ENCODE measurements at places on chromosomes 16 and 17.

DNA sequence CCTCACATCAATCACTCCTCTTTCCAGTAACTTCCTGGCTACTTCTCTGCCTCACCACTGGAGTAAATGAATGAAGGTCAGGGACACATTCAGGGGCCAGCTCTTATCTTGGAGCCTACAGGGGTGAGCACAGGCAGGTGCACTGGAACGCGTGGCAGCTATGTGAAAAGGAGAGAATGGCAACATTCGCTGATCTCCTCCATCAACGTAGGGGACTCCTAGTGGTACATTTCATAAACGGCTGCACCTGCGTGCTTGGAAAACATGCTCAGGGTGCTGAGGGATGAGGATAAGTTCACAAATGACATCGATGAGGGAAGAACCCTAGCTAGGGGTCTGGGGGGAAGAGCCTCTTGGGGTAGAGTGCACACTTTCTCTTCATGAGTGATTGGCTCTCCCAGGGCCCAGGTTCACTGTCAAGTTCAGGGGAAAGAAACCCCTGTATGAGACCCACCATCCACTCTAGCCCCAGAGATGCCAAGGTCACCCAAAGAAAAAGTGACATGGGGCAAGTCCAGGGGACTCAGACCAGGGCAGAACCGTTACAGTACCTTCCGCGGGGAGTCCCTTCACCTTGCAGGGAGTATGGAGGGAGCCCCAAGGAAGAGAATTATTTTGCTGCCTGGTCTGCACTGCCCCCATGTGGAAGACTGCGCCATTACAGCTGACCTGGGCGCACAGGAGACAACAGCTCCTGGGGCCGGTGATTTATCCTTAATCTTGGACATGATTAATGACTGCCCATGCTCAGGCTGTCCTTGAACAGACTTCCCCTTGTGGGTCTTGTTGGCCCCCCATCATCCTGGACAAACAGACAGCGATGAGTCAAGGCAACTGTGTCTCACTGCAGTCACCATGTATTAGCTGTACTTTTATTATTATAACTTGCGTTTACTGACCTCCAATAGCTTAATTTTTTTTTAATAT is 30.1 kb downstream of the VAC14 start:
- DNase-seq = peak; percentile 63

GRCh38 chr17:77881545-77881944 is 77.0 kb upstream of the TNRC6C start:
- peak; percentile 78 for DNase-seq

DNA sequence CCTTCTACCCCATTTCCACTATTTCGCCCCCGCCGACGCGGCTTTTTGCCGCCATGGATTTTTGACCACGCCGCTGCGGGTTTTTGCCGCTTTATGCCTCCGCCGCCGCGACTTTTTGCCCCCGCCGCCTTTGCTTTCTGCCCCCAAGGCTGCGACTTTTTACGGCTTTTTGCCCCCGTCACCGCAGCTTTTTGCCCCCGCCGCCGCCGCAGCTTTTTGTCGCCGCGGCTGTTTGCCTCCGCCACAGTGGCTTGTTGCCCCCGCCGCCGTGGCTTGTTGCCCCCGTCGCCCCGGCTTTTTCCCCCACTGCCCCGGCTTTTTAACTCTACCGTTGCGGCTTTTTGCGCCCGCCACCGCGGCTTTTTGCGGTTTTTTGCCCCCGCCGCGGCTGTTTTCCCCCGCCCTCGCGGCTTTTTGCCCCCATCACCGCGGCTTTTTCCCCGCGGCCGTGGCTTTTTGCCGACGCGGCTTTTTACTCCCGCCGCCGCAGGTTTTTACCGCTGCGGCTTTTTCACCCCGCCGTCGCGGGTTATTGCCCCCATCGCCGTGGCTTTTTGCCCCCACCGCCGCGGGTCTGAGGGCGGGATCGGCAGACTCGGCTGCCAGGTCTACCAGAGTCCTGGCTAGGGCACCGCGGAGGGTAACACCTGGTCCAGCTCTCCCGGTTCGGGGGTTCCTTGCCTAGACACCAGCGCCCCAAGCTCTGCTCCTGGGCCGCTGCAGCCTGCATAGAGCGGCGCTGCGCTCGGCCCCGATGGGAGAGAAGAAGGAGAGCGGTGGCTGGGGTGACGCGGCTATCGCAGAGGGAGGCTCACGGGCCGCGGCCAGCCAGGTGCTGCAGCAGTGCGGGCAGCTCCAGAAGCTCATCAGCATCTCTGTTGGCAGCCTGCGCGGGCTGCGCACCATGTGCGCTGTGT is 562.7 kb upstream of the WSB1 start:
- no peak for DNase-seq

DNA sequence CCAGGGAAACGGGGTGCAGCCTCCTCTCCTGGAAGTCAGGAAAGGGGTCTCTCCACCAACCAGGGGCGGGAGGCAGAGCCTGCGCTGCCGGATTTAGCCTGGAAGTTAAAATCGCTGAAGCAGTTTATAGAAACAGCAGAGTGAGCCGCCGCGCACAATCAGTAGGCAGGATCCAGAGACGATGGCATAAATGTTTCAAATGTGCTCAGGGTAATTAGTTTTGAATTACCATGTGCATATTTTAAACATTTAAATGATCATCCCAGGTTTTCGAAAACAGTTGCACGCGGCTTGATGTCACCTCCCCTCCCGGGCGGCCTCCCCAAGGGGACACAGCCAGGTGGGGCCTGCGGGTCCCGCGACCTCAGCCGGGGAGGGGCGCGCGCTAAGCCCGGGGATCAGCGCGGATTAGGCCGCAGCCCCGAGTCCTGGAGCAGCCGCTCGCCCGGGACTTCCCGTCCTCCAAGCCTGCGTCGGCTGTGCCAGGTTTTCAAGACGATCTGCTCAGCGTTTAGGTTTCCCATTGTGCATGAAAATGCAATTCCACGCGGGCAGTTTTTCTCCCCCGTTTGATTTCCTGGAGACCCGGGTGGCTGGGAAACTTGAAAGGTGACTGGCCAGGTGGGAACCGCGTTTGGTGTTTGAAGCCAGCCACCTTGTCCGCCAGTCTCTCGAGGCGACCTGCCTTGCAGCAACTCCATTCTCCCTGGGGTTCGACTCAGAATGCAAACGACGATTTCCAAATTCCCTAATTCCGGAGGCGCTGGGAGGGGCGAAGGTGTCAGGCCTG is 78.3 kb downstream of the RPA1 start:
- peak; percentile 14 for DNase-seq

DNA sequence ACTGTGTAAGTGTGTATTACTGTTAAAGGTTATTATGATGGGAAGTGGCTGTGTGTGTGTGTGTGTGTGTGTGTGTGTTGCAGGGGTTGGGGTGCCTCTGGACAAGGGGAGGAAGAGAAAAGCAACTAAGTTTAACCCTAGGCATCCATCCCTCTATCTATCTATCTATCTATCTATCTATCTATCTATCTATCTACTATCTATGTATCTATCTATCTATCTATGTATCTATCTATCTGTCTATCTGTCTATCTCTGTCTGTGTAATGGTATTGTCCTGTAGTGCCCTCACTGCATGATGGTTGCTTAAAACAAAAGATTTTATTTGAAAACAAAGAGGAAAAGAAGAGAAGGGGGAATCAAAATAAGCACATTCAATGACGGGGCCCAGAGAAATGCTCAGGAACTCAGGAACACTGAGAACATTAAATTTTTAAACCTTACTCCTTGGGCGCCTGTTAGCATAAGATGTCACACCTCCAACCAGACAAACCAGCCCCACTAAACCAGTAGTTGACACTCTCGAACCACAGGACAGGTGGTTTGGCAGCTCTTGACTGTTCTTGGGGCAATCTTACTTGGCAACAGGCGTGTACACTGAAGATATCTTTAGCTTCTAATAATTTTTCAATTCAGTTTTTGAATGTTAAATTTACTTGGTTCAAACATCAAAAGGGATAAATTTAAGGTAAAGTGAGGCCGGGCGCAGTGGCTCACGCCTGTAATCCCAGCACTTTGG is 5.1 kb upstream of the RPL26 start:
- no peak for DNase-seq

Data from activated naive CD8-positive, alpha-beta T cell treated with anti-CD3 and anti-CD28 coated beads for 36 hours (primary cell).